Activated CD8-positive, alpha-beta T cell treated with anti-CD3 and anti-CD28 coated beads for 36 hours (primary cell): ENCODE measurements at places on chromosomes 2 and 18.
A peak's percentile ranks its signal among the peaks of the same experiment; 100 is the strongest.

DNA sequence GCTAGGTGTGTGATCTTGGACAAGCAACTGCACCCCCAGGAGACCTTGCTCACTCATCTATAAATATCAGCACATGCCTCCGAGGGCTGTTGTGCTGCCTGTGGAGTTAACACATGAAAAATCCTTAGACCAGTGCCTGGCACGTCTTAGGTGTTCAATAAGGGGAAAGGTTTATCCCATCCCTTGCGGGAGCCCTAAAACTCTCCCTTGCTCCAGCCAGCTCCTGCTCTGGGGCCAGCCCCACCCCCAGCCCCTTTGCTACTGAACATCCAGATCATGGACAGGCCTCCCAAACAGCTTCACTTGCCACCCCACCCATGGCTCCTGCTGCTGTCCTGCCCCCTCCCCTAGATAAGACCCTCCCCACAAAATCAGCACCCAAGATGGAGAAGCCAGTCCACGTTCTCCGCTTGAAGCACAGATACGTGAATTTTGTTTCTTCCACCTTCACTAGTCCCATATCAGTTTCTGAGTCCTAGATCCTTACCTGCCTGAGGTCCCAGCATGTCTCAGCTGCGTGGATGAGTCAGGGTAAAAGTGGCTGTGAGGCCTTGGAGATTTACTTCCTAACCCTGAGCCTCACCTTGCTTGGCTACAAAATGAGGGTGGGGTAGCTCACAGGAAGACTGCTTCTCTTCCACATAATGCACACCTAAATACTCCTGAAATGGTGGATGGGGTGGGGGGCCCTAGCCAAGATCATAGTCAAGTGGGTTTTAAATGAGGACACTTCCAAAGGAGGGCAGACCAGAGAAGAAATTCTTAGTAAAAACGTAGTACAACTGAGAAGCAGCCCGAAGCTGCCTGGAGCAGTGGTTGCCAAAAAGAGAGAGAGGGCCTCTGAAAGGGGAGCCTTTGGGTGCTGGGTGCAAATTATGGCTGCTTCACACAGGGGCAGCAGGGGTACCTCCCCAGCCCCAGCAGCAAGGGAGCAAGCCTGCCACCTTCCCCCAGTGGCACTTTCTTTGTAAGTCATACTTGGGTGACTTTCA lies 40.4 kb downstream of the C1QL2 start:
- no peak for DNase-seq

- DNase-seq = no peak
Observed at GRCh38 chr2:130378206-130378897, 22.5 kb downstream of the PTPN18 start.

- DNase-seq = no peak
Observed at GRCh38 chr2:99346218-99346617, 9.0 kb downstream of the EIF5B start.

- DNase-seq = peak; percentile 18
Observed at GRCh38 chr2:164910101-164910899, 45.0 kb downstream of the SLC38A11 start.

- no peak for DNase-seq
Observed at GRCh38 chr2:48943436-48943835, 187.9 kb upstream of the LHCGR start.

DNA sequence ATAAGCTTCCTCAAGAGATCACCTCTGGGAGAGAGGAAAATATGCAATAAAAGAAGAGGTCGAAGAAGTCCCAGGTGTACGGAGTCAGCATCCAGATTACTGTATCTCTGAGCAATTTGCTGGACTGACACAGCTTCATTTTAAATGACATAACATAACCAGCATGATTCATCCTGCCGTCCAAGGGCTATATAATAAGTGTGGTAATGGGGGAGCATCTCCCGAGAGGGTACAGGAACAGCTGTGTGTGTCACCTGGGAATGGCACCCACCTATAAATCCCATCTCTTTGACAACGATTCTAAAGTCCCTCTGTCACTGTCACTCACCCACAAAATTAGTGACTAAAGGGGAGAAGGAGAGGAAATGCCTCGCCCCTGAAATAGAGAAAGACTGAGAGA lies 19.3 kb upstream of the FZD7 start:
- no peak for DNase-seq

GRCh38 chr2:62506421-62506750 lies 391 bp upstream of the TMEM17 start:
- DNase-seq = no peak

DNA sequence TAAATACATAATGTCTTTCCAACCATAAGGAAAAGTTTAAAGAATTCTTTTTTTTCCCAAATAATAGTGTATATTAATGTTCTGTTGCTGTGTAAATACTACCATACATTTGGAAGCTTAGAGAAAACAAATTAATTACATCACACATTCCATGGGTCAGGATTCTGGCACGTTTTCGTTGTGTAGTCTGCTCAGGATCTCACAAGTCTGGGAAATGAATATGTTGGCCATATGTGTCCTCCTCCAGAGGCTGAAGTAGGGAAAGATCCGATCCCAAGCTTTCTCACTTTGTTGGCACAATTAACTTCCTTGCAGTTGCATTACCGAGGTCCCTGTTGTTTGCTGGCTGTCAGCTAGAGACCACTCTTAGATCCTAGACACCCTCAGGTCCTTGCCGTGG lies 83.9 kb downstream of the RPRM start:
- no peak for DNase-seq

DNA sequence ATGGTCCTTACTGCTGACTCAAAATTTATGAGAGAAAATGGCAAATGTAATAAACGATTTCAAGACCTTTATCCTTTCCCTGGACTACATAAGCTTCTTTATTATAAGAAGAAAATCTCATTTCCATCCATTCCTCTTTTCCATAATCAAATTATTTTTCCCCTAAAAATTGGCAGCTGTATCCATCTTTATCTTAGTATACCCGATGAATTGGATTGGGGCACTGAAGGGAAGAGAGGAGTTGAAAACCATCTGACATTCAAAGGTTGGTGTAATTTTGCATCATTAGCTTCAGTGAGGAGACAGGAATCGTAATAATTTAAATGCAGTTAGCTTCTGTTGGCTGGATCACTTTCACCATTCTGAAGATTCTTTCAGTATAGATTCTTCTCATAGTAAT lies 574.1 kb downstream of the XIRP2 start:
- DNase-seq = no peak

DNA sequence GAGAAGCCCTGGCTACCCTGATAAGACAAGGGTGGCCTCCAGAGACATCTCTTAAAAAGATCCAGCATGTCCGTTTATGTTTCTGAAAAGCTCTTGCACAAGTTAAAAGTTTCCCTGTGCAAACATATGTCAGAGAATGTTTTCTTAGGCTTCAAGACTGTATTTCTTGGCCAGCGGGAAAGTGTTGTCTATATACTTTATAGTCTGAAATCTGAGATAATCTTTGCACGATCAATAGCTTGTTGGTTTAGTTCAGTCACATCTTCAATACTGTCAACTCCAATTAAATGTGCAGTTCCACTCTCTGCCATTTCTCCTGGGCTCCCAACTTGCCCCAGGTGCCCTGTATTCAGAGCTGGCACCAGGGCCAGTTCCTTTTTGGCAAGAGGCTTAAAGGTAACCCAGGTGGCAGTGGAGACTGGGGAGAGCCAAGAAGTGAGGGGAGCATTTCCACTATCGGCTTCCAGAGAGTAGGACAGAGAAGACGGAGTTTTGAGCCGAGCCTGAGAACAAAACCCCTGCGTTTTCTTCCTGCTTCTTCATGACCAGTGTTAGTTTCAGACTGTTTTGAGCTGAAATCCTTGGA lies 64.4 kb downstream of the ACOXL start:
- DNase-seq = no peak

GRCh38 chr2:43000242-43001054 lies 208.1 kb upstream of the HAAO start:
- DNase-seq = no peak

- no peak for DNase-seq
Observed at GRCh38 chr2:230732914-230733401, 20.3 kb downstream of the CAB39 start.

DNA sequence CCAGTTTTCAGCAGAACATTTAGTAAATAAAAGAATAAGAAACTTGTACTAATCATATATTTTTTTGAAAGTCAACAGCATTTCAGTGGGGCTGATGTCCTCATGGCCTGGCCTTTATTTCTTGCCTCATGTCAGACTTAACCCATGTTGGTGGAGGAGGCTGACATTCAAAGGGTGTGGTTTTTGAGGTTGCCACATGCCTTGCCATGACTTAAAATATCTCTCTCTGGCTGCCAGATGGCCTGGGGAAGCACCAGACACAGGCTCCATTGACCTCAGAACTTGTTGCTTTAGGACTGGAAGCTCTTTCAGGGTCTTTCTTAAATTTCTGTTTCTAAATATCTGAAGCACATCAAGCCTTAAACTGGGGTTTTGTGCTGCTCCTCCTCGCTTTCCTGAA lies 32.5 kb upstream of the CD28 start:
- peak; percentile 93 for DNase-seq

GRCh38 chr2:41123341-41123740 lies 671.5 kb upstream of the SLC8A1 start:
- no peak for DNase-seq

- no peak for DNase-seq
Observed at GRCh38 chr18:25099895-25100294, 252.1 kb downstream of the ZNF521 start.

- no peak for DNase-seq
Observed at GRCh38 chr2:226802573-226802972, 3.0 kb upstream of the IRS1 start.

GRCh38 chr2:206083602-206084438 lies 2.2 kb downstream of the INO80D start:
- peak; percentile 61 for DNase-seq

DNA sequence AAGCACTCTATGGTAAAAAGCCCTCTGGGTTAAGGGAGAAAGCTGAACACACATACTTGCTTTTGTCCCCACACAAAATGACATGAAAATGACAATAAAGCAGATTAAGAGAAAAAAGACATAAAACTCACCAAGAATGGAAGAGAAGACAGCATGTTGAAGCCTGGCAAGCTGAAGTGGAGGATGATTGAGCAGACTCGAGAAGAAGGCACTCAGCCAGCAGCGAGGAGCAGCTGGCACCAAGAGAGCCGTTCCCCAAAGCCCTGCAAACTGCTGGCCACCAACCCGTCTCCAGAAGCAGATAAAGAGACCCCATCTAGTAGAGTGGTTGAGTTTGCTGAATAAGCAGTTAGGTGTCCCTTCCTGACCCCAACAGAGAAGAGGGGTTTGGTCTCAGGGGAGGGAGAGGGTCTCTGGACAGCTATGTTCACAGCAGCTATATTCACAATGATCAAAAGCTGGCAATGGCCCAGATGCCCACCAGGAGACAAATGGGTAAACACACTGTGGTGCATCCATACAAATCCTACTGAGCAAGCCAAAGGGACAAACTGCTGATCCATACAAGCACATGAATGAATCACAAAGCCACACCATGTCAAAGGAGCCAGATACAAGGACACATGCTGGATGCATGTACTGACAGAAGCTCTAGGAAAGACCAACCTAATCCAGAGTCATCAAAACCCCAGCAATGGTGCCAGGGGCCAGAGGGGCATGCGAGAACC lies 36.9 kb downstream of the FAM168B start:
- DNase-seq = no peak

DNA sequence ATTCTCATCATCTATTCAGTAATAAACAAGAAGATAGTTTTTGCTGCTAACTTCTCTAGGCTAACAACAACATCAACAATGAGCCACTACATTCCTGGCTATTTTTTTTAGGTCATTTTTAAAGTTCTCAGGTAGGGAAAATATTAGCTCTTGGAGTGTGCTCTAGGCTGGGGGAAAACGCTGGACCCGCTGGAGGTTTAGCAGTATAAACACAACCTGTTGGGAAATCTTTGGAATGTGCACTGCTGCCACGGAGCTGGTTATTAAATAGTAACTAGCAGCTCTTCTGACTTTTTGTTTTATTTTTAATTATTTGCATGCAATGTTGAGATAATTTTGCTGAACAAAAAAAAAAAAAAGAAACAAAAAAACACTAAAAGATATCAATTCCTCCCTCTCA lies 892.1 kb upstream of the ACVR2A start:
- DNase-seq = no peak

GRCh38 chr2:925711-926110 lies 24.9 kb upstream of the SNTG2 start:
- DNase-seq = no peak

- DNase-seq = no peak
Observed at GRCh38 chr2:120833127-120833675, 97.5 kb downstream of the GLI2 start.

DNA sequence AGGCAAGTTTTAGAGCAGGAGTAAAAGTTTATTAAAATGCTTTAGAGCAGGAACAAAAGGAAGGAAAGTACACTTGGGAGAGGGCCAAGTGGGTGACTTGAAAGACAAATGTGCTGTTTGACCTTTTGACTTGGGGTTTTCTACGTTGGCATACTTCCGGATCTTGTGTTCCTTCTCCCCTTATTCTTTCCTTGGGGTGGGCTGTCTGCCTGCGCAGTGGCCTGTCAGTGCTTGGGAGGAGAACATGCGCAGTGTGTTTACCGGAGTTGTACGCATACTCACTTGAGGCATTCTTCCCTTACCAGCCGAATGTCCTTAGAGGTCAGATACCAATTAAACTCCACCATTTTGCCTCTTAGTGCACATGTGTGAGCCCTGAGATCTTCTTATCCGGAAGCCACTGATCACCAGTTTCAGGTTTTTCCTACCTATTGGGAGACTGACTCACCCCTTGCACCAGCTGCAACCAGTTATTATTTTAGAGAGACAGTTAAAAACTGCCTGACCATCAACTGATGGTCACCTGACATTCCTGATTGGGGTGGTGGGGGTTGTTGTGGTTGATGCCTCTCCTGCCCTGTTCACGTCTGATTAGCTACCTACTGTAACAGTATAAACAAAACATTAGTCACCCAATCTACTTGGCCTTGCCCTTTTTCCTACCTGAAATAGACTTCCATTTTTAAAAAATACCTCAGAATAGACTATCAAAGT lies 67.5 kb downstream of the NYAP2 start:
- no peak for DNase-seq
